ENCODE measurements at places on chromosomes 6 and 20. TPM values are rescaled to one million over a fixed set of nuclear protein-coding genes. Genes with fewer than 3 reads are reported as not detected.

The LINC00237 gene
- not detected for total RNA-seq

The METTL24 gene
- total RNA-seq = 6.6 TPM

DNA sequence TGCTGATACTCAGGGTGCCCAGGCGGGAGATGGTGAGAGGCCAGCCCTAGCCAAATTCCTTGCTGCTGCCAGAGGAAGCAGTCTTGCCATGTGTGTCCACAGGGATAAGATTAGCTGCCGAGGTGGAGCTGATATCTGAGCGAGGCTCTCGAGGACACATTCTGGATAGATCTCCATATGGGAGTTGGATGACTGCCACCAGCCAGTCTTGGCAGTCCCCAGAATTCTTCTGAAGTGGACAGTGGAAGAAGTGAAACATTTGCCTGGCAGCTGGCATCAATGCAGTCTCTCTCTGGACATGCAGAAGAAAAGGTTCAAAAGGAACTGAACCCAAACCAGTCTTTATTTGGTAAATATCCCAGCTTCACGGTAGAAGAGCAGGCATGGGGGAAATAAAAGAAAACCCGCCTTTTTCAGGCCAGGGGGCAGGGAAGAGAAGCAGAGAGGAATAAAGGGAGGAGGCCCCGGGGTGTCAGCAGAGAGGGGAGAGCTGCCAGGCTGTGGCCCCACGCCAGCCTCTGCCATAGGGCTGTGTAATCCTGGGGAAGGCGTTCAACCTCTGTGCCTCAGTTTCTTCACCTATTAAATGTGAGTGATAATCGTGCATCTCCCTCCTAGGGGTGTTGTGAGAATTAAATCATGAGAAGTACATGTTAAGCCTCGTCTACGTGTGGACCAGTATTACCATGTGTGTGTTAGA is 3.7 kb upstream of the FUCA2 start:
- H3K4me1 ChIP-seq = no peaks in the 10 kb centered on the region
- no peaks in the 10 kb centered on the region for H3K27me3 ChIP-seq
- H3K36me3 ChIP-seq = no peaks in the 10 kb centered on the region
- H3K27ac ChIP-seq = no peak overlapping the region
- H3K4me3 ChIP-seq = no peak overlapping the region

DNA sequence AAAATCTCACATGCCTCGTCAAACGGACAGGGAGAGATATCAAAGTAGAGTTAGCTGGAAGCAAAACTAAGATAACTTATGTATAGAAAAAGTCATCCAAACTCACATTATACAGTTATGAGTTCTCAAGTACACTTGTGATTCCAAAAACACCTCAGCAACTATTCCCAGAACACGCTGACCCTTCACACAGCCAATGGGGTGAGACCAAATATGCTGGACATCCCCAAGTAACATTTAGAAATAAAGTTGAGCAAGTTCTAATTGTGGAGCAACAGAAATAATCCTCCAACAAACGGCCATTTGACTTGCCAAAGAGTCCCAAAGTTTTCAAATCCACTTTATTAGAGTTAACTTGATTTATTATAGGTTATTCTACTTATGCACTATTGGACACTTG is 52.4 kb downstream of the LY86 start:
- no peak for DNase-seq
- no peaks in the 10 kb centered on the region for H3K36me3 ChIP-seq
- H3K27ac ChIP-seq = no peak overlapping the region
- no peaks in the 10 kb centered on the region for H3K4me1 ChIP-seq

- peak overlapping the region; percentile 62 for H3K27ac ChIP-seq
- DNase-seq = no peak
- no peaks in the 10 kb centered on the region for H3K27me3 ChIP-seq
- H3K4me3 ChIP-seq = no peak overlapping the region
These were observed 34.2 kb downstream of the DTNBP1 start for GRCh38 chr6:15628499-15629131.

GRCh38 chr6:132300323-132300949 is 100.8 kb downstream of the MOXD1 start:
- H3K27me3 ChIP-seq = no peaks in the 10 kb centered on the region
- DNase-seq = no peak
- no peaks in the 10 kb centered on the region for H3K36me3 ChIP-seq
- no peaks in the 10 kb centered on the region for H3K4me1 ChIP-seq
- H3K27ac ChIP-seq = no peak overlapping the region

DNA sequence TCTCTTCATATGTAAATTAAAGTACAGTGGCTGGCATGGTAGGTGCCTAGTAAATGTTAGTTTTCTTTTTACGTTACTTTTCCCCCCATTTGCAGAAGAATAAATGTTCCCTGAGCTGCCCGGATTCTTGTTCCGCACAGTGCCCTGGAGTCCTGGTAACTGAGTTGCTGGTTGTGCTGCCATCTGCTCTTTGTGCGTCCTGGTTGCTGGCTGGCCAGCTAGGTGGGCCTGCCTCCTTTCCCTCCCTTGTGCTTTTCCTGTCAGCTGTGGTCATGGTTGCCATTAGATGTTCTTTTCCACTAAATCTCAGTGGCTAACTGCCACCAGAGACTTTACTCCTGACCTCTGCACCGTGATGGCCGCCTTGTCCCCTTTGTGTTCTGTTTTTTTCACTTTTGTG is 28.6 kb downstream of the CEP43 start:
- no peaks in the 10 kb centered on the region for H3K4me1 ChIP-seq
- DNase-seq = no peak
- no peak overlapping the region for H3K27ac ChIP-seq

GRCh38 chr6:112018619-112019416 is 35.1 kb upstream of the CCN6 start:
- no peak for DNase-seq
- H3K36me3 ChIP-seq = no peaks in the 10 kb centered on the region
- H3K27ac ChIP-seq = no peak overlapping the region
- H3K27me3 ChIP-seq = no peaks in the 10 kb centered on the region

- DNase-seq = no peak
- no peaks in the 10 kb centered on the region for H3K4me1 ChIP-seq
- H3K4me3 ChIP-seq = no peak overlapping the region
- H3K27me3 ChIP-seq = no peaks in the 10 kb centered on the region
- H3K27ac ChIP-seq = no peak overlapping the region
These were observed 236.4 kb downstream of the FOXA2 start for GRCh38 chr20:22348010-22348409.

DNA sequence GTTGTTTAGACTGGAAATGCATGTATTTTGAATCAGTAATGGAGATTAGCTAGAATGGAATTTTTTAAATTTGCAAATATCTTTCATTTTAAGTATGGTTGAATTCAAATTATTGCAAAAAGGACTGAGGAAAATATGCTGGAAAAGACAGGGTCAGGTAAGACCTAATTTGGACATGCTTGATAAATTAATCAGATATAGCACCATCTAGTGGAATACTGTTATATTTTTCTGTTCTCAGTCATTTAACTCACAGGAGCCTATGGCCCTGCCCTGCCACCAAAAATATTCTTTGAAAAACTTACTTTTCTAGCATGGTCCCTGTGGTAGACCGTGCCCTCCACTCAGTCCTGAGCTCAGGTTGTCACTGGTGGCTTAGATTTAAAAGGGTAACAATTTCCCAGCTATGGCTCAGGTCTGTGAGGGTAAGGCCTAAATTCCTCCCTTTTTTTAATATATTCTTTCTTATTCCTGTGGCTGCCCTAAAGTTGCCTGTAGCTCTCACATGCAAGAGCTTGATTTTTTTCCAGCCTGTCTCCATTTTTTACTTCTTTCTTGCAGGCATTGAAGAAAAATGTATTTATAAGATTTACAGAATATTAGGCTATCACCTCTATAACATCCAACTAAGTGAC is 25.3 kb upstream of the KIAA1586 start:
- H3K4me1 ChIP-seq = no peaks in the 10 kb centered on the region
- no peaks in the 10 kb centered on the region for H3K36me3 ChIP-seq
- no peak overlapping the region for H3K4me3 ChIP-seq
- no peak overlapping the region for H3K27ac ChIP-seq
- DNase-seq = no peak

The SYNDIG1 gene
- total RNA-seq = under 0.01 TPM

The ARMC12 gene
- 0.29 TPM for total RNA-seq

GRCh38 chr6:150652848-150653613 is 53.3 kb downstream of the PLEKHG1 start:
- no peak overlapping the region for H3K4me3 ChIP-seq
- H3K27ac ChIP-seq = no peak overlapping the region
- DNase-seq = no peak
- H3K4me1 ChIP-seq = no peaks in the 10 kb centered on the region

- no peak within 1 kb of the TSS for H3K4me3 ChIP-seq
- H3K27me3 ChIP-seq = no peaks in the 10 kb centered on the region
- no peaks in the 10 kb centered on the region for H3K4me1 ChIP-seq
- H3K27ac ChIP-seq = no peak within 1 kb of the TSS
- DNase-seq = peak; percentile 60
These were observed at the start of gene MC3R for GRCh38 chr20:56247954-56248782. MC3R (plus strand) TSS chr20:56248732; CDS start chr20:56248844, 112 bp downstream.

DNA sequence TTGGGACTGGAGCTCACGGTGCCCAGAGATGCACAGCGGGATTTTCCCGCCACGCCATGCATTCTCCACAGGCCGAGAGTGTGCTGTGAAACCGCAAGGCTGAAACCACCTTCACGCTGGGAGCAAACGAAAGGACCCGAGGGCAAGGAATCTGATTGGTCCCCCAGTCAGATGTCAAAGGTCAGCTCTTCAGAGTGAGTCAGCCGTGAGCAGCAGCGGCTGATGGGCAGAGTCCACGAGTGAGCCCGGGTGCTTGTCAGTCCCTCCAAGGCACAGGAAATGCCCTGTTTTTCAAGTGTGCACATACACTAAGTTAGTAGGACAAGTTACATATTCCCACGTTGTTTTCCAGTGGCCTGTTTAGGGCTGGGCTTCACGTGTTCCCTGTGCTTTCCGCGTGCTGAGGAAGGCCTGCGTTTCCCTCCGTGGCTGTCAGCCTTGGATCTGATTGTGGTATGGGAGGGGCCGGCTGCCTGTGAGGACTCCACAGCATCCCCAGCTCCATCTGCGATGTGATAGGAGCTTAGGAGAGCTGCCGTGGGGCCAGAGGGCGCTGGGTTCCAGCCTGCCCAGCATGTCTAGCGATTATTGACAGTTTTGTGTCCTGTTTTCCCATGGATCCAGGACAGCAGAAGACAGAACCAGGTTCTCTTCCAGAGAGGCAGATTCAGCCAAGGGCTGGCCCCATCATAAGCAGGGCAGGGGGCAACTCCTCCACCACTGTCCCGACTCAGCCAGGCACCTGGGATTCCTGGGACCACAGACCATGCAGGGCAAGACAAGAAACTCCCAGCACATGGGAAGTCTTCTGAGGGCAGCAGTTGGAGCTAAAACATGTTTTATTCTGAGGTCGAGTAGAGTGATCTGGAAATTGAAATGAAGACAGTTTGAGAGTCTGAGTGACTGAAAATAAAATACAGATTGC is 38.2 kb upstream of the FRMD1 start:
- no peak overlapping the region for H3K27ac ChIP-seq
- no peaks in the 10 kb centered on the region for H3K27me3 ChIP-seq
- no peaks in the 10 kb centered on the region for H3K36me3 ChIP-seq
- no peaks in the 10 kb centered on the region for H3K4me1 ChIP-seq
- no peak for DNase-seq

DNA sequence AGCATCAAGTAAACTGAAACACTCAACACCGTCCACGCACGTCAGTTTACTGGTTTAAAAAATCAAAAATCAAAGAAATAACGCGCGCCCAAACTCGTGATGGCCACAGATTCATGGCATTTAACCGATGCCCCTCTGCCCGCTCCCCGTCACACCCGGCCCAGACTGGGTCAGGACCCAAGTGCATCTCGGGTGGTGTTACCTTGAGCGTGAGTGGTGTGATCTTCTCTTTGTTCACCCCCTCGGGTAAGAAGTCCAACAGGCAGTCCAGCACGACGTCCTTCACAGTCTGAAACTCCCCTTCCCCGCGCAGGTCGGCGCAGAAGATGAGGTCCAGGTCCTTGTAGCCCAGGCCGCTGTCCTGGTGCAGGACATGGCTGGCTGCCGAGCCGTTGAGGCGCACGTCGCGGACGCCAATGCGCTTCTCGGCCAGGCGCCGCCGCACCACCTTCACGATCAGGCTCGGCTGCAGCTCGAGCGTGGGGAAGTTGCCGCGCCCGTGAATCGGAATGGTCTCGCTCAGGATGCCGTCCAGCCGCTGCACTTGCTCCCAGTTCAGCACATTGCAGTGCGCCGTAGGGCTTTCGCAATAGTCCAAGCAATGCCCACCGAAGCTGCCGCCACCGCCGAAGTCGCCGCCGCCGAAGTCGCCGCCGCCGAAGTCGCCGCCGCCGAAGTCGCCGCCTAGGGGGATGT is 945 bp downstream of the TENT5A start:
- peak; percentile 28 for DNase-seq
- no peaks in the 10 kb centered on the region for H3K36me3 ChIP-seq
- peak overlapping the region; percentile 86 for H3K4me3 ChIP-seq
- peak overlapping the region; percentile 99 for H3K27ac ChIP-seq
- H3K27me3 ChIP-seq = no peaks in the 10 kb centered on the region
- no peaks in the 10 kb centered on the region for H3K4me1 ChIP-seq

The CRISP3 gene
- 0.73 TPM for total RNA-seq

DNA sequence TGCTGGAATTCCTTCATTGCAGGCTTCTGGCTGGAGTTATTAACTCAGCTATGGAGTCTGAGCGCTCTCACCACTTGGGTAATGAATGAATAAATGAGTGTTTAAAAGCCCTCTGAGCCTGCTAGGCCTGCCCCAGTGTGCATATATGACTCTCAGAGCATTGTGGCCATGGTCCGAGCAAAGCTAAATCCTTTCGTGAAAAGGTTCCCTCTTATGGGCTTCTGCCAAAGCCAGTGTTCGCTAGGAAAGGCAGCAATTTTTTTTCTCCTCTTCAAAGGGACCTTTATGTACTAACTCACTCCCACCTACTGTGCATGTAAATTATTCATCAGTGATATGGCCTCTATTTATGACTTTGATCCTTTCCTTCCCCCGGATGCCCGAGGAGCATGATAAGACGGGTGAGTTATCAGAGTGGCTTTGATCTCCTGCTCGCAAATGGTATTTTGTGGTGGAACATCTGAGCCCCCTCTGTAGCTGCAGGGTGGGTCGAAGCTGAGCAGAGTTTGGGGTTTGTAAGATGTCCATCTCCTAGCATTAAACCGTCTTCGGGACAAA is 88.6 kb downstream of the LINC00237 start:
- no peak overlapping the region for H3K4me3 ChIP-seq
- H3K27me3 ChIP-seq = peaks cover 19% of the 10 kb centered on the region
- H3K4me1 ChIP-seq = no peaks in the 10 kb centered on the region
- no peak overlapping the region for H3K27ac ChIP-seq
- no peak for DNase-seq

All from breast epithelium (tissue), 4 donors.